Epithelial cell of esophagus (primary cell): ENCODE measurements at places on chromosomes 5 and 9.

- DNase-seq, result no peak
Measured at GRCh38 chr5:117060099-117060498, 485.5 kb upstream of the SEMA6A start.

- DNase-seq, result no peak
Measured at GRCh38 chr9:93427655-93428379, 23.7 kb upstream of the FAM120A start.

DNA sequence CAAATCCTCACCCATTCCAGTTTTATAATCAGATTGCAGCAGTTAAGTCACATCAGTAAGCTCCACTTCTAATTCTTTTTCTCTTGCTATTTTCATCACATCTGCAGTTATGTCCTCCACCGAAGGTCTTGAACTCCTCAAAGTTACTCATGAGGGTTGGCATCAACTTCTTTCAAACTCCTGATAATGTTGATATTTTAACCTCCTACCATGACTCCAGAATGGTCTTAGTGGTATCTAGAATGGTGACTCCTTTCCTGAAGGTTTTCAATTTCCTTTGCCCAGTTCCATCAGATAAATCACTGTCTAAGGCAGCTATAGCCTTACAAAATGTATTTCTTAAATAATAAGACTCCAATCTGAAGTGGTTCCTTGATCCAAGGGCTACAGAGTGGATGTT is 53.8 kb upstream of the EDIL3 start:
- DNase-seq, result no peak

DNA sequence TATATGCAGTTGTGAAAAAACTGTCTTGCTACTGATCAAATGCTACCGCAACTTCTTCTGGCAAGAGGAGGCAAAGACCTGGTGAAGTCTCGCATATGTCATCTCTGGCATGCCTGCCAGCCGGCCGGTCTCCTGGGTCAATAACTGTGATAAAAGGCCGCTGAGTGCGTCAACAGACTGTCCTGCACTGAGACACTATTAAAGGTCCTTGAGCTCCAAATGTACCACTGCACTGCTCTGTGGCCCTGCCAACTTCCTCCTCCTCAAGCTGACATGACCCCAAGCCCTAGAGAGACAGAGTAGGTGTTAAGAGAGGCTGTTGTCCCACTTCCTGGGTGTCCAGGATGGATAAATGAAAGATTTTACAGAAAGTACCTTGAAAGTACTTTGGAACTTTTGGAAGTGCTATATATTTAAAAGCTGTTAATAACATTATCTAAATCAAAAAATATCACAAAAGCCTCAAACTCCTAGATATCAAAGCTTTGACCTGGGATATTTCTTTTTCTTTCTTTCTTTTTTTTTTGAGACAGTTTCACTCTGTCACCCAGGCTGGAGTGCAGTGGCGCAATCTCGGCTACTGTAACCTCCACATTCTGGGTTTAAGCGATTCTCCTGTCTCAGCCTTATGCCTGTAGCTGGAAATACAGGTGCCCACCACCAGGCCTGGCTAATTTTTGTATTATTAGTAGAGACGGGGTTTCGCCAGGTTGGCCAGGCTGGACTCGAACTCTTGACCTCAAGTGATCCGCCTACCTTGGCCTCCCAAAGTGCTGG is 31.5 kb downstream of the RAPGEF1 start:
- no peak for DNase-seq

DNA sequence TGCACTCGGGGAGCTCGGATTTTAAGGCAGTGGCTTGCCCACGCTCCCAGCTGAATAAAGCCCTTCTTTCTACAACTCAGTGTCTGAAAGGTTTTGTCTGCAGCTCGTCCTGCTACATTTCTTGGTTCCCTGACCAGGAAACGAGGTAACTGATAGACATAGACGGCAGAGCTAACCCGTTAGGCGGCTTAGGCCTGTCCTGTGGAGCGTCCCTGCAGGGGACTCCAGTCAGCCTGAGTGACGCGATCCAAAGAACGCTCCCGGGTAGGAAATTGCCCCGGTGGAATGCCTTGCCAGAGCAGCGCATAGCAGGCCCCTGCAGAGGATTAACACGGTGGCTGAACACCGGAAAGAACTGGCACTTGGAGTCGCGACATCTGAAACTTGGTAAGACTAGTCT is 1.8 kb upstream of the SELENOP start:
- peak; percentile 29 for DNase-seq

GRCh38 chr9:70111641-70112236 is 68.1 kb downstream of the MAMDC2 start:
- peak; percentile 93 for DNase-seq

GRCh38 chr9:127293767-127294166 is 29.2 kb downstream of the GARNL3 start:
- no peak for DNase-seq

- DNase-seq, result no peak
Measured at GRCh38 chr5:95533761-95534160, 21.0 kb downstream of the SKIC3 start.

- DNase-seq, result peak; percentile 61
Measured at GRCh38 chr9:112361601-112362000, 18.3 kb upstream of the HSDL2 start.

DNA sequence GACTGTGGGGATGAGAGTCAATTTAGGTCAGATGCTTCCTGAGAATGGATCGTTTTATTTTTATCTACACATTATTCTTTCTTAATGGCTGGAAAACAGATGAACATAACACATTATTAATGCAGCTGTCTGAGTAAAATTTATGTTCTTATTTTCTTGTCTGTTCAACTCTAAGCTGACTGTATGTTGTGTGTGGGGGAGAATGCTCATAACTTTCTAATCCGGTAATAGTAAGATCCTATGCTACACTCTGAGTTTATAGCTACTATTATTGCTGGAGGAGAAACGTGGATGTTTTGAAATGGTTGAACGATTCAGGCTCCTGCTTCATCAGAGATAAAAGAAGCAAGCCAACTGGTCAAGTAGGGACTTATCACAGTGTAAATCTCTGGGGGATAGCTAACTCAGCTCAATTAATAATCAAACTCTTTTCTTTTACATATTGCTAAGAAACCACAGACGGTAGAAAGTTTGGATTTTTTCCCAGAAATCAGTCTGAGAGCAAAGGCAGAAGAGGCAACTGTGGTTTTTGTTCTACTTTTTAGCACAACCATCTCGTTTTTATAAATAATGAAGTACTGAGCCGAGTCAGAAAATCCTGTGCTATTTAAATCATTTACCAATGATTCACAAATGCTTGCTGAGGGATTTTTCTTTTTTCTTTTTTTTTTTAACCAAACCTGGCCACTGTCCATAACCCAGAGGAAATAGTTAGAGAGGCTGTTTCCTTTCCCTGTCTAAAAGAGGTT is 265.0 kb upstream of the FAM174A start:
- no peak for DNase-seq

- no peak for DNase-seq
Measured at GRCh38 chr5:100664140-100664539, 129.0 kb downstream of the FAM174A start.

DNA sequence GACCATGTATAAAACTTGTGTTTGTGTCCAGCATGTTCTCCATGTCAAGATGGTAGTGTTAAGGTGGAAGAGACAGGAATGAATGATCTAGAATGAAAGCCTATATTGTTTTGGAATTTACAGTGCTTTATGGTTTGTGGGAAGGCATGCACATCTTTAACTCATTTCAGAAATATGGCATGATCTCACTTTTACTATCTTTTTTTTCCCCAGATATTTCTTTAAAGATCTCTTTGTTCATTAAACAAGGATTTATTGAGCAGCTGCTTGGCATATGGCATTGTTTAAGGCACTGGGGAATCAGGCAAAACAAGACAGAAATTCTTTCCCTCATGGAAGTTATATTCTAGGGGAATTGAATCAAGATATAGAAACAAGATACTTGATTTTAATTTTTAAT is 51.7 kb downstream of the SLC12A2 start:
- no peak for DNase-seq

DNA sequence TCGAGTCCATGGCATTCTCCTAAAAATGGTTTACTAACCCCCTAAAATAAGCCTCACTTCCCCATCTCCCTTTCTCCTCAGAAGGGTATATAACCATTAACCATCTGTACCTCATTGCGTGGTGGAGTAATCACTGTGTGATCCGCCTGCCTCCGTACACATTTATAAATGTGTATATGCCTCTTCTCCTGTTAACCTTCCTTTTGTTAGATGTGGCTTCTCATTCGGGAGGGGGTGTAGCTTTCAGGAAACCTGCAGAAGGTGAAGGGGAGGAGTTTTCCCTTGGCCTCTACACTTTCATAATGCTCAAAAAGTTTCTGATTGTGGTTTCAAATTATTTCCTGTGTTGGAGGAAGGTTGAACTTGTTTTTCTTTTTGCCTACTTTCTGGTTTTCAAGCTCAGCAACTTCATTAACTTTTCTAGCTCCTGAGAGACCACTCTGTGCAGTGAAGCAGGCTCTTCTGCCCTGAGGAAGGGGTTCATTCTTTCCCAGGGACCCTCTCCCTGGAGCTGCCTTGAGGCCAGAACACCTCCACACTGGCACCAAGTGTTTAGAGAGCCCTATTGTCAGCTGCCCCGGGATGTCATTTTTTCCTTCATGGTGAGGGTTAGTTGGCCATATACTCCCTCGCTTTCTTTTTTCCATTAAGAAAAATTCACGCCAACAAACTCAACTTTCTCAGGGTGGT is 46.9 kb downstream of the RASGRF2 start:
- no peak for DNase-seq

GRCh38 chr5:95358848-95359247 is 32.3 kb upstream of the FAM81B start:
- no peak for DNase-seq

DNA sequence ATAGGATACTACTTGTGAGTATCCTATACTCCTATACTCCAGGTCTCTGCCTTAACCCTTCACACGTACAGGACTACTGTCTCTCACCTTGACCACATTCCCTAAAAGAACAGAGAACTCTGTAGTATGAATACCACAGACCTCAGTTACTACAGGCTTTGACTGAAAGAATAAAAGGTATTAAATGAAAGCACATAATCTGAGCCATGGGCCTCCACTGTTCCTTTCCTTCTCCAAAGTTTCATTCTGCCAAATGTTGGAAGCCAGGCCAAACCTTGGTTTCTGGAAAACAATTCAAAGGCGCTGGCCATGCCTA is 191.5 kb downstream of the TSSK1B start:
- DNase-seq, result no peak

DNA sequence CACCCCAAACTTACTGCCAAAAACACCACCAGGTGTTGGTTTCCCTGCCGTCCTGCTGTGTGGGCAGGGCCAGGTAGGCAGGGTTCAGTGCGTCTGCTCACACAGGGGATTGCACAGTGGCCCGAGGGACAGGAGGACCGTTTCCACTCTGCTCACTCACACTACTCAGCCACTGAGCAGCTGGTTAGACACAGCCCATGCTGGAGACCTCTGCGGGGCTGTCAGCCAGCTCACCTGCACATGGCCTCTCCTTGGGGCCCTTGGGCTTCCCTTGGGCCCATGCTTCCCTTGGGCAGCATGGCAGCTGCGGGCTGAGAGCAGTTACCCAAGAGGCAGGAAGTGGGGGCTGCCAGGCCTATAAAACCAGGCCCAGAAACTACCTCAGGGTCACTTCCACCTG is 79.0 kb downstream of the SYK start:
- no peak for DNase-seq

DNA sequence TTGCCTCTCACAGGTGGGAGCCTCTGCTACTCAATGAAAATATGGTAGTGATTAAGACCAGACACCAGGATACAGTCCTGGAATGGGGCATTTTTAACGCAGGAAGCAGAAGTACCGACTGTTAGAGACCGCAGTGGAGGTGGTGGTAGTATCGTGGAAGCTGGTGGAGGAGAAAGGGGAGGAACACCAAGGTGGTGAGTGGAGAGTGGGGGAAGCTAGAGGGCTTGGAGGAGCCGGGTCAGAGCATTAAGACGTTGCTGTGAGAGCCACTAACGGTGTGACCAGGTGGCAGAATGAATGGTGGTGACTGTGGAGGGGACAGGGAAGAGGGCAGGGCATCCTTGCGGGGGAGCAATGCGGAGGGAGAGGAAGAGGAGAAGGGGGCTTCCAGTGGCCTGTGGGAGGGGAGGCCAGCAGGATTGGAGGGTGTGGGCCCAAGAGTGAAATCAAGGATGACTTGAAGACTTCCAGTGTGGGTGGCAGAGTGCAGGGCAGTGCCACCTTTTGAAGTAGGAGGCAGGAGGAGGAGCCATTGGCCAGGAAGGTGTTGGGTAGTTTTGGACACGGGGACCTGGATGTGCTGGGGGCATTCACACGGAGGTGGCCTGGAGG is 1.6 kb upstream of the UBAC1 start:
- DNase-seq, result no peak

DNA sequence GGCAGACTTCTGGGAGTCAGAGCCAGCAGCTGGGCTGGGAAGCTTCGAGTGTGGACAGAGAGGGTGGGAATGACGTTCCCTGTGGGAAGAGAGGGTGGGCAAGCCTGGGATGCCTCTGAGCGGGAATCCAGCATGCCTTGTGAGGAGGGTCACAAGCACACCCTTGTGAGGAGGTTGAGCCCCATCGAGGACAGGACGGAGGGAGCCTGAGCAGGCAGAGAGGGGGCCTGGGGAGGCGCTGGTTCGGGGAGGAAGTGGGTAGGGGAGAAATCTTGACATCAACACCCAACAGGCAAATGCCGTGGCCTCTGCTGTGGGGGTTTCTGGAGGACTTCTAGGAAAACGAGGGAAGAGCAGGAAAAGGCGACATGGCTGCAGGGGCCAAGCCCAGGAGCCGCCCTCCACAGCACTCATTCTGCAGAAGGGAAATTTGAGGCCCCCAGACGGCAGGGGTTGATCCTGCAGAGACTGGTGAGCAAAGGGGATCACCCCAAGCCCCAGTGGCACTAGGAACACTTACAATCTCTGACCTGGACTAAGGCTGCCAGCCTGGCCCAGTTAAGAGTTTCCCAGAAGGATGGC is 1.1 kb upstream of the IL13 start:
- no peak for DNase-seq

- DNase-seq, result peak; percentile 88
Measured at GRCh38 chr5:124596595-124597421, 149.6 kb downstream of the ZNF608 start.
